DMS79 treated with DMSO at 0.1 percent for 48 hours (cell line): ENCODE measurements at places on chromosomes 16 and 17.

GRCh38 chr16:3863587-3863986 is 16.9 kb downstream of the CREBBP start:
- no peak for DNase-seq

- no peak for DNase-seq
Measured at GRCh38 chr16:79903471-79903870, 302.9 kb upstream of the MAF start.

DNA sequence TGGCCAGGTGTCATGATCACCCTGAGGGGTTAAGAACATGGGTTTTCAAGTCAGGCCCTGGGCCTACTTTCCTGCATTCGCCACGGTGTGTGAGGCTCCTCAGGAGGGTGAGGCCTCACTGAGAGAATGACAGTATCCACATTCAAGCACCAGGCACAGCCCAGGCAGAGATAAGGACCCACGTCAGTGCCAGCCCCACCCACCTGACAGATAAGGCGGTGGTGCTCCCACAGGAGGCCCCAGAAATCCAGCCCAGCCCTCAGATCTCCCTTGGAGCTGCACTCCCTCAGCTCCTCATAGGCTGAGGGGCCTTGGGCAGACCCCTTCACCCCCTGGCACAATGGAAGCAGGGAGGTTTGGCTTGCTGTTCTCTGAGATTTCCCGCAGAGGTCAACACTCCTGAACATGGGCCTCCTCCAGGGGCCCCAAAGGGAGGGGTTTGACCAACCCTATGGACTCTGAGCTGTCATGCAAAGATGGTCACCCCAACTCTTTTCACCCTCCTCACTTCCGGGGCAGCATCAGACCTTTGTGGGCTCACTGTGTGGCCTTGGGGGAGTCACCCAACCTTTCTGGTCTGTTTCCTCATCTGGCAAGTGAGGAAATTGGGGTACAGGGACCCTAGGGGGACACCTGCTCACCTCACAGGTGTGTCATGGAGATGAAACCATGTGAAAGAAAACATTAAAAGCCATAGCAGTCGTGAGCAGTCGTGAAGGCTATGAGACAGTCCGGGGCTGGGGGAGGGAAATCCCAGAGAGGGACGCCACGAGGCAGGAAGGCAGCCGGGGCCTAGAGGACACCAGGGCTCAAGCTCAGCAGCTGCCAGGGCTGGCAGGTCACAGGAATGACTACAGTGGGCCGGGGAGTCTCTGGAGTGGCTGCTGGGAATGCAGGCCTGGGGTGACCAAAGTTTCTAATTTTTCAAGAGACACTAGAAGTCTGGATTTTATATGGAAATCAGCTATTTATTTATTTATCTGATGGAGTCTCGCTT is 15.4 kb downstream of the PLLP start:
- no peak for DNase-seq

DNA sequence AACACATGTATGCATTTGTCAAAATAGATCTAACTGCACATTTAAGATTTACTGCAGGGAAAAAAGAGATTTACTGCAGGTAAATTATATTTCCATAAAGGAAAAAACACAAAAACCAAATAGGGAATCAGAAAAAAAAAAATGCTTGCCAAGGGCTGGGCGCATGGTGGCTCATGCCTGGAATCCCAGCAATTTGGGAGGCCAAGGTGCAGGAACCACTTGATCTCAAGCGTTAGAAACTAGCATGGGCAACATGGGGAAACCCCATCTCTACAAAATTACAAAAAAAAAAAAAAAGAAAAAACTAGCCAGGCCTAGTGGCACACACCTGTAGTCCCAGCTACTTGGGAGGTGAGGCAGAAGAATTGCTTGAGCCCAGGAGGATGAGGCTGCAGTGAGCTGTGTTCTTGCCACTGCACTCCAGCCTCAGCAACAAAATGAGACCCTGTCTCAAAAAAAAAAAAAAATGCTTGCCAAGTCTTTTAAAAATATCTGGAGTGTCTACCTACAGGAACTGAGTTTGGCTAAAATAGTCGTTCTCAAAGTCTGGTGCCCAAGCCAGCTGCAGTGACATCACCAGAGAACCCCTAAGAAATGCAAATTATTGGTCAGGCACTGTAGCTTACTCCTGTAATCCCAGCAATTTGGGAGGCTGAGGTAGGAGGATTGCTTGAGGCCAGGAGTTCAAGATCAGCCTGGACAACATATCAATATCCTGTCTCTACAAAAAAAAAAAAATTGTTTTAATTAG is 17.5 kb downstream of the TRIM25 start:
- DNase-seq = no peak

DNA sequence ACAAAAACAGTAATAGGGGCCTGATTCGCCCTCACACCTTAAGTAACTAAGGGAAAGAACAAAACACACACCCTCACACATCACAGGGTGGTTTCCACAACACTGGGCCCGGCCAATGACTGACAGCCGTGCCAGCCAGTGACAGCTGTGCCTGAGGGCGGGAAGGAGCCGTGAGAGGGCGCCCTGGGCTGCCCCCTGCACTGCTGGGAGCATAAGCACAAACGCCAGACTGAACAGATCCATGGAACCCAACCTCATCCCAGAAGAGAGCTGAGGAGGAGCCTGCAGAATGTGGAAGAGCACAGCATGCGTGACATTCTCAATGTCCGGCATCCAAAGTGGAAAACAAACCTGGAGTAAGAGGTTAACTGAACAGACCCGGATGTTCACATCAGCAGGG is 16.0 kb downstream of the CSNK1D start:
- no peak for DNase-seq
